ENCODE measurements at places on chromosomes 5 and 9.
A peak's percentile ranks its signal among the peaks of the same experiment; 100 is the strongest.

DNA sequence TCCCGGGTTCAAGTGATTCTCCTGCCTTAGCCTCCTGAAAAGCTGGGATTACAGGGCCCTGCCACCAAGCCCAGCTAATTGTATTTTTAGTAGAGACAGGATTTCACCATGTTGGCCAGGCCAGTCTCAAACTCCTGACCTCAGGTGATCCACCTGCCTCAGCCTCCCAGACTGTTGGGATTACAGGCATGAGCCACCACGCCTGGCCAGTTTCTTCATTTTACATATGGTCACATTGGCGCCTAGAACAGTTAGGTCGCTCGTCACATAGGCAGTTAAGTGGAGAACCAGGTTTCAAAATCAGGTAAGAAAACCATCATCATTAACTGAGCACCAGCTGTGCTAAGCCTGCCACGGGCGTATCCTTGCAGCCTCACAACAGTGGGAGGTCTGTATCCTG is 36.1 kb downstream of the OLFML2A start:
- DNase-seq = no peak

GRCh38 chr5:10711562-10711961 is 49.5 kb downstream of the DAP start:
- DNase-seq = no peak

DNA sequence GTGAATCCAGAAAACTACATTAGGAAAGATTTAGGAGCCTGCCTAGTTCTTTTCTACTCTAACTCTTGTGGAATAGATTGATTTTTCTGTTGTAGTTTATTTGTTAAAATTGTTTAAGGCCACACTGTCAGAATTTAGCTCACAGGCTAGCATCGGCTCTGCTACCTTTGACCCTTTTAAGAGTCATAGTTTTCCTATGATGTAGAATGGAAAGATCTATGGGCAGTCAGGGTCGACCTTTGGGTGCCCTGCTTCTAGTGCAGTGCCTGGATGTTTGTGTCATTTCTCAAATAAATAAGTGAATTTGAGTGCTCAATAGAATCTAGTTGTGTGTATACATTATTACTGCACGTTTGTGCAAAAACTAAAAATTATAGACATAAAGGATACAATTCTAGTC is 38.7 kb downstream of the BASP1 start:
- DNase-seq = no peak

DNA sequence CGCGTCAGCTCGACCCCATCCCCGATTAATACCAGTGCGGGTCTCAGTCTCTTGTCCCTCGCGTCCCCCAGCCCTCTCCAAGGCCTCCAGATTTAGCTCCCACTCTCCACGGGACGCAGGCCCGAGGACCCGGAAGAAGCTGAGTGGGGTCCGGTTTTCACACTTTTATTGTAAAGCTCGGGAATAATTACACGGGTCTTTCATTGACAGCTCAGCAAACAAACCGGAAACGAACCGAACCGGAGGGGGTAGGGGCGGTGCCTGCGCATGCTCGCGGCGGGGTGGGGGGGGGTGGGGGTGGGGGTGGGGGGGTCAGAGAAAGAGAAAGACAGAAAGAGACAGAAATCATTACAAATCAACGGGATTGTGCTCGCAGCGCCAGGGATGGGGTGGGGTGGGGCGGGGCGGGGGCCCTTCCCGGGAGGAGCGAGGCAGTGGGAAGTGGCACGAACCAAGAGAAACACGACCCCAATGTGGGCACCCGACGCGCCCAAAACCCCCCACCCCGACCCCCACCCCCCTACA is 27.9 kb downstream of the PCDH1 start:
- peak; percentile 67 for DNase-seq

GRCh38 chr9:2486988-2487387 is 134.6 kb upstream of the VLDLR start:
- no peak for DNase-seq

DNA sequence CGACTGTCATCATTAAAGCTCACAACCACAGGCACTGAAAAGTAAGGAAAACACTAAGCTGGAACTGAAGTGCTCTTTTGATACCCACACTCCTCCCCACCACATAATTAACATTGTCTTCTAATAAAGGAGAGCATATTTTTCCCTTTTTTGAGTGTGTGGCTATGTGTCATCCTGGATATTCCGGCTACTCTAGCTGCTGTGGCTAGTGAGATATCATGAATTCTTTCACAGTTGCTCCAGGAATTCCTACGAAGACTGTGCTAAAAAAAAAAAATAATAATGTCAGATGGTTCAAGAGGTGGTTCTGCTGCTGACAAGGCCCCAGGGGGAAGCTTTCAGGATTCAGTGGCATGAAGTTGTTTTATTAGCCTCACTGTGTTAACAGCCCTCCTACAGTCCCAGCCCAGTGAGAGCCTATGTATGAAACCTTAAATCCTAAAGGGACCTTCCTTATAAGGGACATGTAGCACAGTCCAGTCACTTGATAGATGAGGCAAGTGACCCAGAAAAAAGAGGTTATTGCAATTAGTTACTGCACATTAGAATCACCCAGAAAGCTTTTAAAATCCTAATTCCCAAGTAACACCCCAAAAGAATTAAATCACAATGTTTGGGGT is 46.6 kb downstream of the TMEM252 start:
- DNase-seq = peak; percentile 15

GRCh38 chr5:33855396-33855795 is 36.4 kb downstream of the ADAMTS12 start:
- no peak for DNase-seq

DNA sequence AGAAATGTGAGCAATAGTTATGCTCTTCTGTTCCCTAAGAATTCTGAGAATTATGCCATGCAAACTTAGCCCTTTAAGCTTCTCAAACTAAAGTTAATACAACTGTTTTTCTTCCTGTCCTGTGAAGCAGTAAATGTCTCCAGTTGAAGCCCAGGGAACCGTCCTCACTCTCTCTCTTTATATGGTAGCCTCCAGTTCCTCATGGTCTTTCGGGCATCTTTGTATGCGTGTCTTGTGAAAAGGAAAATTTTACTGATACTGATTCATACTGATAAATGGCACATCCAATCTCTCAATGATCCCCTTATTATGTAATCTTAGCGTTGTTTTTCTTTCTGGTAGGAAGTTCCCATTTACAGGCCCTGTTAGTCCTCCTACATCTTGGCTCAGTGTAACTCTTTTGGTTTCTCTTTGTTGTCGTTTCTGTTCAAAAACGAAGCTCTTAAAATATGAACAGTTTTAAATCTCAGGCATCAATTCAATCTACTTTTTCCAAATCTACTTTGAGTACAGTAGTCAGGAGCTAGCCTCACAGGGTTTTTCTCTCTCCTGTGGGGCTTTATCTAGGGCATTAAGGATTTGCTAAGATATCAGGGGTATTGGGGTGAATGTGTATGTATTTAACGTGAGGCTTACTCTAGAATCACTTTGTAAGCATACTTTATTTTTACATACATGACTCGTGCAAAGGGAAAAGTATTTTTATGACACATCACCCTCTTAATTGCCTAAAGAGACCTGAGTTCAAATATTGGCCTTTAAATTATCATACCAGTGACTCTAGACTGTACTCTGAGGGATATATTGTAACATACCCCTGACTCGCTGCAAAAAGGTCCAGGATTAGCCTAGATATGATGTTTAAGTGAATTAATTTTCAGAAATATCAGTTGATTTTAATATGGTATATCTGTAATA is 258.0 kb downstream of the NR3C1 start:
- DNase-seq = no peak

DNA sequence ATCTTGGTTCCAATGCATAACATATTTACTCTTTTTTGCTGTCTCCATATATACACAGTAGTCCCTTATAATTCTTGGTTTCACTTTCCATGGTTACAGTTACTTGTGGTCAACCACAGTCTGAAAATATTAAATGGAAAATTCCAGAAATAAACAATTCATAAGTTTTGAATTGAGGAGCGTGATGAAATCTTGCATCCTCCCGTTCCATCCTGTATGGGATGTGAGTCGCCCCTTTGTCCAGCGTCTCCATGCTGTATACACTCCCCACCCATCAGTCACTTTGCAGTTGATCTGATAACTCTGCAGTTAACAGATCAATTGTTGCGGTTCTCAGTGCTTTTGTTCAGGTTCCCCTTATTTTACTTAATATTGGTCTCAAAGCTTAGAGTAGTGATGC is 11.5 kb upstream of the FAF2 start:
- no peak for DNase-seq

DNA sequence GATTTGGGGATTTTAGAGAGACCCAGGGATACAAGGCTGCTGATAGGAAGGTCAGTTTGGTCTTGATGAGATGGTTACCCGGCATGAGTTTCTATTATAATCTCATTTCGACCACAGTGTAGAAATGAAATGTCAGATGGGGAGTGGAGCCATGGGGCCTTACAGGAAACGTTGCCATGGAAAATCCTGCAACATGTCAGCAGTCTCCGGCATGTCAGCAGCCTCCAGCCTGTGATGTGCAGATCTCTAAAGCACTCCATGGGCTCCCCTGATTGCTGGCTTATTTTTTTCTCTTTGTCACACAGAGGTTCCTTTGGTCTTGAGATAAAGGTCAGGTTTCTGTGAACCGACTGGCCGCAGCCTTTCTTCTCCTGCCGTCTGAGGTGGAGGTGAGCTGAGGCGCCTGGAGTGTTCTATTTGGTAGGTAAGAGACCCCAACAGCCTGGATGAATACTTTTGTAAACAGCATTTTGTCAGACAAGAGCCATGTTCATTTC is 208.7 kb upstream of the DAP start:
- no peak for DNase-seq

DNA sequence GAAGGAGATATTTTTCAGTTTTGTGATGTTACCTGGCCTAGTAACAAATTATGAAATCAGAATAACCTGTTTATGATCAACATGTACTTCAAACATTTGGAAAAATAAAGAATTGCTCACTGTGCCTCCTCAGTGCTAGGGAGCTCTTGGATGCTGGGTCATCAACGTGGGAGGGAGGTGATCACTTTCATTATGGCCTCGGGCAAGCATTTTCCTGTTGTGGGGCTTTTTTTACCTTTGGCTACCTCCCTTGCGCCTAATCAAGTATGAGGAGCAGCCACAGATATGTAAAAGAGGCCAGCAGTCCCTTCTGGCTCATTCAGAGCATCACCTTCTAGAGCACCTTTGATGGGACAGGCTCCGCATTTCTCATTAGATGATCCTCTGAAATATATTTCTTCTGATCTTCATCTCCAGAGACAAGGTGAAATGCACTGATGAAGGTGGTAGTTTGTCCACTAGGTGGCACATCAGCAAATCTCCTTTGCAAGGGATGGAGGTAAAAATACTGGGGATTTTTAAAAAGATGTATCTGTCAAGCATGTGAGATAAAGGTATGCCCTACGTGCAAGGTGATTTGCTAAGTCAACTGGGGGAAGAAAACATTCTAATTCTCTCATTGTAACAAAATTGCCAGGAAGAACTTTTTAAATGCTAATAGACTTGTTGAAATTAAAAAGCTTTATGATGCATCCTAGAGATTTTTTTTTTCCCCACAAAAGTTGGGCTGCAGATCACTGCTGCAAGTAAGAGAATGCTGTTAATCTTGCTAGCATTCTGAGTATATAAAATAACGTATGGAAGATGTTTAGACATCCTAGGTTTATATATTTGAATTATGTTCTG is 218.2 kb downstream of the MAST4 start:
- peak; percentile 70 for DNase-seq

- DNase-seq = no peak
Observed at GRCh38 chr9:114962809-114963208, 32.4 kb upstream of the TNFSF8 start.

DNA sequence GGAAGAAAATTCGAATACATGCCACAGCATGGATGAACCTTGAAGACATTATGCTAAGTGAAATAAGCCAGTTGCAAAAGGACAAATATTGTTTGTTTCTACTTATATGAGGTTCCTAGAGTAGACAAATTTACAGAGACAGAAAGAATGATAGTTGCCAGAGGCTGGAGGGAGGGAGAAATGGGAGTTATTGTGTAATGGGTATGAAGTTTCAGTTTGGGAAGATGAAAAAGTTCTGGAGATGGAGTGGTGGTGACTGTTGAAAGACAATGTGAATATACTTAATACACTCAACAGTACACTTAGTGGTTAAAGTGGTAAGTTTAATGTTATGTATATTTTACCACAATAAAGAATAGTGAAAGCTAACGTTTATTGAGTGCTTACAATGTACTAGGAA is 99.6 kb upstream of the SLC44A1 start:
- no peak for DNase-seq

DNA sequence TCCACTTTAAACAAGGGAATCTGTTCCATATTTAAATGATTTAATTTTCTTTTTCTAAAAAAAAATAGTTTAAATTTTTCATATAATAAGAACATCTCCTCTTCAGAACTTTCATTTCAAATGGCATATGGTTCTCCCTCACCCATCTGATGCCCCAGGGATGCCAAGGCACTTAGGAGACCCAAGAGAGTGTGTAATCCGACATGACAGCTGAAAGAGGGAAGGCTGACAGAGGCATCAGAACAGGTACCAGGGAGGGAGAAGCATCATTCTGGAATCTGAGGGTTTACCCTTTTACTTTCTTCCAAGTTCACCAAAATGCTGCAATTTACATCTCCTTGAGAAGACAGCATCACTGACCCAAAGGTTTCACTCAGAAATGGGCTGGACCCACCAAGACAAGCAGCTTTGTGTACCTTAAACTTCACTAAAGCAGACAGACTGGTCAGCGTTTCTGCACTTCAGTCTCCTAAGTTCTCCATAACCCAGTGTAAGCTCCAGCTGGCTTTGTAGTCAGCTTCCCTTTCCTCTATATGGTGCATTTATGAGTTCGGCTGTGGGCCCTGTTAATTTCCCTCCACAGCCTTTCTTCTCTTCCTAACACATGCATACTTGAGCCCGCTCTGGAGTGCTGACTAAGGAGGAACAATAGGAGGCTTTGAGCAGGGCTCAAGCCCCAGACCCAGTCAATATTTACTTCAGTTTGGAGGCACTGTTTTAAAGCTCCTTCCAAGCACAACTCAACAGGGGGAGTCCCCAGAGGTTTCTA is 17.7 kb downstream of the EFNA5 start:
- DNase-seq = peak; percentile 36

DNA sequence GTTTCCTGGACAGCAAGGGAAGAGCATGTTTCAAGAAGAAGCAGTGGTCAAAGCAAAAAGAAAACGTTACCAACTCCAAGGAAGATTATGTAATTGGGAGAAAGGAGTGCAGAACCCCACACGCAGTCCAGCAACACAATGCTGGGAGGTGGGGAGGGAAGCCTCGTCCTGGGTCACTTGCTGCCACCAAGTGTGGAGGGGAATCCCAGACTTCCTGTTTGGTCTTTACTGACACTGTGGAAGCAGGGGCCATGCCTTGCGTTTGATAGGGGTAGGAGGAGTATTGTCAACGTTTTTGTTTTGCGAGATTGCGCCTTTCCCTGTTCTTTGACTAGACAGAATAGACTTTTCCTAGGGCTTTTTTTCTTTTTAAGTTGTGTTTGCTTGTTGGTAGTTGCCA is 421.0 kb downstream of the KDM4C start:
- no peak for DNase-seq

GRCh38 chr5:168851902-168852321 is 272.7 kb upstream of the PANK3 start:
- peak; percentile 93 for DNase-seq

- DNase-seq = peak; percentile 39
Observed at GRCh38 chr5:156473269-156473908, 146.4 kb downstream of the SGCD start.

- no peak for DNase-seq
Observed at GRCh38 chr5:151219789-151220188, 4.1 kb downstream of the CCDC69 start.
